Muscle of back (tissue), 13 donors: ENCODE measurements at places on chromosomes 1 and 21.
A peak's percentile ranks its signal among the peaks of the same experiment; 100 is the strongest.

DNA sequence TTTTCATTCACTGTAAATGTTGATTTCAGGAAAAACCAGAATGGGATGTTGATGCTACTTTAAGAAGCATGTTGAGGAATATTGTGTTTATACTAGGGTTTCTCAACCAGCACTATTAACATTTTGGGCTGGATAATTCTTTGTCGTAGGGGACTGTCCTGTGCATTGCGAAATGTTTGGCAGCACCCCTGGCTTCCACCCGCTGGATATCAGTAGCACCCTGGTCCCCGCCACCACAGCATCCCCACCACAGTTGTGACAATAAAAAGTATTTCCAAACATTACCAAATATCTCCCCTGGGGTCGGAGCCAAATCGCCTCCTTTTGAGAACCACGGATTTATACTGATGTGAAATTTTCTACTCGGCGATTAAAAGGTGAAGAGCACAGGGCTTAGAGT is 41.9 kb downstream of the BTG3 start:
- no peak for DNase-seq

DNA sequence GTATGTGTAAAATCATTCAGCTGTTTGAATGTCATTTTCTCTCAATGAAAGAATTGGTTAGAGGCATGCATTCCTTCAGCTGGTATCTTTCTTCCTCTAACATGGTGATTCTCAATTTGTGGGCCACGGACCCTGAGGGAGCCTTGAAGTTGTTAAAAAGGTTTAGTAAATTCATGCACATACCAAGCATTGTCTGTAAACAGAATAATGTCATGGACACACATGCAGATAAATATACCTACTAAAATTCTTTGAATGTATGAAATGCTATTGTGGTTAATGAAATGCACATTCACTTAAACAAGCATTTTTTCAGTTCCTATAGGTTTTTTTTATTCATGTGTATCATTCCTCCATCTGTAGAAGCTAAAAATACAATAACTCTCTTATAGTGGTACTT is 65.4 kb downstream of the PBX1 start:
- no peak for DNase-seq

- DNase-seq = peak; percentile 11
These were observed 75.8 kb upstream of the GNG4 start for GRCh38 chr1:235725434-235725833.

GRCh38 chr1:62271948-62272728 is 47.1 kb downstream of the KANK4 start:
- no peak for DNase-seq

GRCh38 chr1:217072926-217073325 is 349.7 kb upstream of the ESRRG start:
- DNase-seq = no peak

DNA sequence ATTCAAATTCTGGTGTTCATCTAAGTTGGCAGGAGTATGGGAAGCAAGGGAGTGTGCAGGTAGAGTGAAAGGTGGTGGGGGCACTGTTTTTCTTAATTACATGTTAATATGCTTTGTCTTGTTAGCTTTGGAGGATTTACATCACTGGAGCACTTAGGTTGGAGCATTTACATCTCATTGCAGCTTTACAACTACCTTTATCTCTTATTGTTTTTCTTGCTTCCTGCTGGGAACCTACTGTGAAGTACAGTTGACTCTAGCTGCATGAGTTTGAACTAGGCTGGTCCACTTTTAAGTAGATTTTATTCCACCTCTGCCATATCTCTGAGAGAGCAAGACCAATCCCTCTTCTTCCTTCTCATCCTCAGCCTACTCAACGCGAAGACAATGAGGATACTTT is 554.8 kb upstream of the B3GALT2 start:
- no peak for DNase-seq

- DNase-seq = no peak
These were observed 26.4 kb upstream of the IGSF3 start for GRCh38 chr1:116693759-116694480.

DNA sequence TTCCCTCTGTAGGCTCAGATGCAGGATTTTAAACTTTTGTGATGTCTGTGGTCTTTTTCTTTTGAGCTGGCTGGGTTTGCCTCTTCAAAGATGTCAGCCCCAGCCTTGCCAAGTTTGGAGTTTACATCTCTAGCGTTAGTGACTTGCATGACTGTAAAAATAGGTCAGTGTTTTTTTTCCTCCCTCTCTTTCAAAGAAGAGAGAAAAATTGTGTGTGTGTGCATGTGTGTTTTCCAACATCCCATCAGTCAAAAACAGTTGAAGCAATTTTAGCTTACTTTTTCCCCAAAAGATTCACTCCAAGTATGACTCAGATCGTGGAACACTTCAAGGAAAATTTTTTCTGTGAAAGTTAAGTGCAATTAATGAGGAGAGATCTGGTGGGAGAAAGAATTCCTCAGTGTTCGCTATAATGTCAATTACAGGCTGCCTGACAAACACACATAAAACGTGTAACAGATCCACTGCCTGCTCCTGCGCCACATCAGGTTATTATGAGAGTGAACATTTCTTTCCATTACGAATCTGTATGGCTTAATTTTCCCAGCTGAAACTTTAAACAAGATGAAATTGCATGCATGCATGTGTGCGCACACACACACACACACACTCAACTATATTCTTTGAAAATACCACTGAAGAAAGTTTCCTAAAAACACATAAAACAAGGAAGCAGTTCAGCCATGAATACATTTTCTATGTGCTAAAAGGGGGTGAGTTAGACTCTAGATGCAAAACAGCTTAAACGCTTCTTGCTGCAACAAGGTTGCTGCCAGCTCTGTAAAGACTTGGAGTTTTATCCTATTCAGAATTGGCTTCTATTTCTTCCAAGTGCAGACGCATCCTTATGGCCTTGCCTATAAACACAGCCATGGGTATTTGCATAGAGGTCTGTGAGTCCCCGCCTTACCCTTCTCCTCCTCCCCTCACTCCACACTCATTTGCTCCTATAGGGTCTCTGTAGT is 55.5 kb downstream of the TLR5 start:
- peak; percentile 89 for DNase-seq

DNA sequence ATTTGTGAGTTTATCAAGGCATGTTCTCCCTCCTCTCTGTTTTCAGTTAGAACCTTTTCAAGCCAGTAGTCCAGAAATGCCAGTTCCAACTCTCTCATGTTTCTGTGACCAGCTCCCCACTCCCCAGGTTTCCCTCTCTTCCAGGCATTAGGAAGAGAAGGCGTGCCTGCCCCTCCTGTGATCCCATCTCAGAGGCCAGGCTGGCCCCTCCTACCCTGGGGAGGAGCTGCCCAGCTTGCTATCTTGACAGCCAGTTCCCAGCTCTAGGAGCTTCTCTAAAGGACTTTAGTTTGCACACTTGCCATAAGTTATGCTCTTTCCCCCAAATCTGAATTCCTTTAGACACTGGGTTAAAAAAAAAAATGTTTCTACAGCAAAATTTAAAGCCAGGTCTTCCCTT is 8.9 kb downstream of the HYI start:
- DNase-seq = no peak

DNA sequence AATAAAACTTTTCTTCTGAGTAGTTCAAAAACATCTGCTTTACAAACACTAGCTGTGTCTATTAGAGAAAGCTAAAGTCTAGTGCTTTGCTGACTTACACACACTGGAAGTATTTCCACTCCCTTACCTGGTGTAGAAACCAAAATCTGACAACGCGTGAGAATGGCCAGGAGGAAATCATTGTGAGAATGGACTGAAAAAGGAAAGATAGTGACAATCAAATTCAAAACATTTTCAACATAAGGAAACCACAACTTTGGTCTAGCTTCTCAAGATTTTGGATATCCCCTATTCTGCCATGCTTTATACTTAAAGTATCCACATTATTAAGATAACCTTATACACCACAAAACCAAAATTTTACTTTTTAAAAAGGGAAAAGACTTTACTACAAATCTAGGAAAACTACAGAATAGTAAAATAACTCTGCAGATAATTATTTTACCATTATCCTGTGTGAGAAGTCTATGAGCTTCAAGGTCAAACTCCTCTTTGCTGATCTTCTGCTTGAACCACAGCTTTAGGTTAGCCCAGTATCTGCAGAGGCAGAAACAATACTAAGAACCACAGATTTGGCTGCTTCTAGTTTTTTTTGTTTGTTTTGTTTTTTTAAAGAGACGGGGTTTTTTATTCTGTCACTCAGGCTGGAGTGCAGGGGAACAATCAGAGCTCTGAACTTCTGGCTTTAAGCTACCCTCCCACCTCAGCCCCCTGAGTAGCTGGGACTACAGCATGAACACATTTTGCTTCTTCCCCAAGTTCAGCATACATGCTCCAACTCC is 6.6 kb downstream of the TADA1 start:
- DNase-seq = no peak

- DNase-seq = no peak
These were observed 15.7 kb upstream of the SLC44A3 start for GRCh38 chr1:94804442-94804837.

GRCh38 chr1:38039331-38040088 is 7.1 kb downstream of the POU3F1 start:
- no peak for DNase-seq

GRCh38 chr1:56452027-56453011 is 127.0 kb downstream of the PLPP3 start:
- DNase-seq = peak; percentile 90

GRCh38 chr1:60051191-60051590 is 22.4 kb downstream of the C1orf87 start:
- no peak for DNase-seq

DNA sequence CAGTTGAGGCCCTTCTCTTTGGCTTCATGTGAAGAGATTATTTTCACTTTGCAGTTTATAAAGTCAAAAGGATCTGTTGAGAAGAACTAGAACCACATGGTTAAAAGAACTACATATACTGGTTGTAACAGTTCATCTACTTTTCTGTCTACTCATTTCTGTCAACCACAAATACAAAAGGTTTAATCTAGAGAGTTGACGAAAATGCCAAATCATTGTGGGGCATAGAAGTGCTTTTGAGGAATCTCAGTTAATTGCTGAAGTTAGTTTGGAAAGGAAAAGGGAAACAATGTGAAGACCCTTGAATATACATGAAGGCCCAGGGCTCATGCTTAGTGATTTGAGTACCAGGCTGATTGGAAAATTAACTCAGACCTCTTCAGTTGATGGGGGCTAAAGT is 415.7 kb upstream of the ZP4 start:
- no peak for DNase-seq

- no peak for DNase-seq
These were observed 25.0 kb upstream of the PRELP start for GRCh38 chr1:203450479-203451149.

- DNase-seq = no peak
These were observed 295.4 kb downstream of the AKT3 start for GRCh38 chr1:243554686-243555085.

DNA sequence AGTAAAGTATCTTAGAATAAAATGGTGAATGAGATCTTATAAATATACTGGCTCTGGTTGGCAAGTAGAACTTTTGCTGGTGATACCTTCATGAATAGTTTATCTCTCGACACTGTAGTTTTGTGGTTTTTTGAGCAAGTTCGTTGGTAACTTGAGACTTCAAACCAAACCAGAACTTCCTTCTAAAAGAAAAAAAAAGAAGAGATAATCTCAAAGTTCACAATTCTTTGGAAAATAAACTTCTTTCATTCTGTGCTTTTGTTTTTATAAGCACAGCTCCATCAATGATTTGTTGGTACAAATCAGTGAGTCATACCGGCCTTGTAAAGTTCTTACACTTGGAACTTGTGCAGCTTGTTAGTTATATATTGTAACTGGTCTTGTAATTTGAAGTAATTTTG is 2.3 kb downstream of the HIPK1 start:
- no peak for DNase-seq
